ENCODE measurements at places on chromosomes 11 and 22.

GRCh38 chr11:2482745-2483144 is 37.9 kb downstream of the KCNQ1 start:
- no peak for DNase-seq

DNA sequence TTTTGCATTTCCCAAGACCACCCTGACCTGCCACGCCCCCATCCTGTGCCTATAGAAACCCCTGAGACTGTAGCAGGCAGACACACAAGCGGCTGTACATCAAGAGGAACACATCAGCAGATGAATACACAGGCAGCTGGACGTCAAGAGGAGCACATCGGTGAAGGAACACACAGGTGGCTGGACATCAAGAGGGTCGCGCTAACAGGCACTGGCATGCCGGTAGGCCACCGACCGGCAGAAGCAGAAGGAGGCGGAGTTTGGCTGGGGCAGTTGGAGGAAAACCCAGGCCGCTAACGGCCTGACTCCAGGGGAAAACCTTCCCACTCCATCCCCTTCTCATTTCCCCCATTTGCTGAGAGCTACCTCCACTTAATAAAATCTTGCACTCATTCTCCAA is 5.4 kb upstream of the IPO7 start:
- no peak for DNase-seq

DNA sequence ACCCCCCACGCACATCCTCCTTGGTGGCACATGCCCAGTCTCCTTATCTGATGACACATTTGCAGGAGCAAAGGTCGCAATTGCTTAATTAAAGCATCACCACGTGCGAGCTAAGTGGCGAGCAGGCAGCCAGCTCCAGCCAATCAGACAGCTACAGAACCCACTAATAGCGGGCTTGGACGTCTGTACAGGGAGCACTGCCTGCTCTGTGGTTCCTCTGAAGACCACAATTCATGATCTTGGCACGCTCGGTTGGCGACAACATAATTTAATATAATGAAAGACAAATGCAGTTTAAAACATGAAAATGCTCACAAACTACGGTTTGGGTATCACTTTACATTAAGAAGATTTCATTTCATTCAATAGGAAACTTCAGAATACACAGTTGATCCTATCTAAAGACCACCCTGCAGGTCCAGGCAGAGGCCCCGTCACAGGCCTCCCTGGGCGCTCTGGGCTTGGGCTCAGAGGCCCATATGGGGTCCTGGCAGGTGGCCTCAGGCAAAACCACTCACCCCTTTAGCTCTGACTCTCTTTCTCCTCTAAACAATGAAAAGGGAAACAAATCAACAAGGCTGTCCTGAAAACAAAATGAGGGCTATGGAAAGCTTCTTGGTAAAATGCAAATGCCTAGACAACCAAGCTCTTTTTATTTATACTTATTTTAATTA is 10.4 kb downstream of the PACSIN2 start:
- no peak for DNase-seq

GRCh38 chr11:131691181-131692041 is 321.0 kb downstream of the NTM start:
- no peak for DNase-seq

DNA sequence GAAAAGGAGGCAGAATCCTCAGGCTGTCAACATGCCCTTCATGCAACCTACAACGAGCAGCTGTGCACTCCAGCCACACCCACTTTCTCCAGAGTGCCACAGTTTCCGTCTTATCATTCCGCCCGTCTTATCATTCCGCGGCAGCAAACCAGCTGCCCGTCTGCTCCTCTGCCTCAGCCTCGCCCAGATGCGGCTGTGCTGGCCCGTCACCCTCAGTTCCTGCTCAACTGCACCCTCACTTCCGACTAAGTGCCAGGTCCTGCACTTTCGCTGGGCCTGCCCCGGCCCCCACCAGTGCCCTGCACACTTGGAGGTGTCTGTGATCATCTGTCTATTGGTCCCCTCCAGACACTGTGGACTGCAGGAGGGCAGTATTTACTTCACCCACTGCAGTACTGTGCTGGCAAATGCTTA is 43.7 kb downstream of the MICAL3 start:
- no peak for DNase-seq

GRCh38 chr22:38844315-38845003 is 631 bp upstream of the NPTXR start:
- no peak for DNase-seq

DNA sequence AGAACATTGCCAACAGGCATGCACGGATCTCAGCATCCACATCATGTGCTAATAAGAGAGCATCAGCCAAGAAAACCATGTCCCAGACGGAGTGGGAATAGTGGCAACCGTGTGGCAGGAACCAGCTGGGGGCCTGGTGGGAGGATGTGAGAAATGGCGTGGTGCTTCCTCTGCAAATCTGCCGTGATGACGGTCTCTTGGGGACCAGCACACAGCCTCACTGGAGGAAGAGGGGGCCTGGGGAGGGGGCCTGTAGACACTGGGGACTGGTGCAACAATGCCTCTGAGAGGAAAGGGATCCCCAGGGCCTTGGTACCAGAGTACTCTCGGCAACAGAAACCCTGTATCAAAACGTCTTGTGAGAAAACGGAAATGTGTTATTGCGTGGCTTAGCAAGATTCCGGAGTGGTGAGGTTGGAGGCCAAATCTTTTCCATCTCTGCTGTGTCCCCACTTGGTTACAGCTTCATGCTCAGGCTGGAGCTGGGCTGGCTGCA is 154.3 kb upstream of the TBCEL start:
- DNase-seq = no peak

- peak; percentile 73 for DNase-seq
Observed at GRCh38 chr22:49934891-49935557, 16.6 kb downstream of the CRELD2 start.

- DNase-seq = no peak
Observed at GRCh38 chr11:3205261-3206155, 13.1 kb downstream of the MRGPRG start.

DNA sequence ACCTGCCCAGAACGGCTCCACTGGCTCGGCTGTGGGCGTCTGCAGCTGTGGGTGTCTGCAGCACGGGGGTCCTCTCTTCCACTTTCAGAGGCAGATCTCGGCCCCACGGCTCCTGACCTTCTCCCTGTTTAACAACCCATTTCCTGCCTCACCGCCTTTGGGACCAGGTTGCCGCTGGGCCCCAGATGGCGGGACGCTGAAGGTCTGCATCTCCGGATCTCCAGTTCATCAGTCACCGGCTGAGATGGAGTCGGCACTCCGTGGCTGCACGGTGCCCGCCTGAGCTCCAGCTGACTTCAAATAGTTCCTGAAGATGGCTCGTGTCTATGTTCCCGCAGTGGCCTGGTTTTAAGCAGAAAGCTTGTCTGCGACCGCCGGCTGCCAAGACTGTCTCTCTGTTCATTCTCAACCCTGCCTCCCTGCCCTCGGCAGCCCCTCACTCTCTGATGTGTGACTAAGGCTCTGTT is 475.9 kb downstream of the BRD1 start:
- no peak for DNase-seq

GRCh38 chr11:70423523-70424505 is 25.5 kb downstream of the CTTN start:
- peak; percentile 14 for DNase-seq

GRCh38 chr11:74487875-74488274 is 5.6 kb downstream of the LIPT2 start:
- no peak for DNase-seq

DNA sequence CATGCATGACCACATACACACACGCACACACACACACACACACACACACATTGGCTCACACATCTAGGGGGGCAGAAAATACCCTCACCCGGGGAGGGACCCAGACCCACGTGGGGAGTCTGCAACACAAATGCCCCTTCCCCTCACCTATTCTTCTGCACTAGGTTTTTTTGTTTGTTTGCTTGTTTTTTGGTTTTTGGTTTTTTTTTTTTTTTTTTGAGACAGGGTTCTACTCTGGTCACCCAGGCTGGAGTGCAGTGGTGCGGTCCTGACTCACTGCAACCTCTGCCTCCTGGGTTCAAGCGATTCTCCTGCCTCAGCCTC is 28.4 kb downstream of the WEE1 start:
- no peak for DNase-seq

DNA sequence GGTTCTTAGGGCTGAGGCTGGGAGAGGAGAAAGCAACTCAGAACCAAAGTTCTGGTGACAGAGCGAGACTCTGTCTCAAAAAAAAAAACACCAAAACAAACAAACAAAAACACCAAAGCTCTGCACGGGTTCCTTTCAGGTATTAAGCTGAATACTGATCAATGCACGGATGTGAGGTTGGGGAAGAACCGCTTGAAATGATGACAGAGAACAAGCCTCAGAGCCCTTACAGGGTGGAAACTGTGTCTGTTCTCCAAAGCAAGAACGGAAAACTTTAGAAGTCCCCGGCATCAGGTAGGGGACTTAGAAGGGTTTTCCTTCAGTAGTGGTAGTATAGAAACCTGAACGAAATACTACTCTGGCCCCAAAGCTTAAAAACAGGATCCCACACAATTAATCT is 260.0 kb downstream of the TBC1D22A start:
- DNase-seq = no peak

GRCh38 chr22:45518580-45518991 is 15.9 kb downstream of the FBLN1 start:
- DNase-seq = no peak

Data from stimulated activated CD8-positive, alpha-beta memory T cell treated with anti-CD3 and anti-CD28 coated beads, Interleukin-4, amount 100 ng/mL, for 1 hour (primary cell).